AG09309 (cell line): ENCODE measurements at places on chromosomes 4 and X.

- no peak for DNase-seq
Observed at GRCh38 chrX:150872773-150873336, 25.6 kb downstream of the CD99L2 start.

- no peak for DNase-seq
Observed at GRCh38 chr4:89156174-89156914, 45.0 kb downstream of the TIGD2 start.

- no peak for DNase-seq
Observed at GRCh38 chr4:165079476-165079875, 25.8 kb downstream of the TRIM75 start.

DNA sequence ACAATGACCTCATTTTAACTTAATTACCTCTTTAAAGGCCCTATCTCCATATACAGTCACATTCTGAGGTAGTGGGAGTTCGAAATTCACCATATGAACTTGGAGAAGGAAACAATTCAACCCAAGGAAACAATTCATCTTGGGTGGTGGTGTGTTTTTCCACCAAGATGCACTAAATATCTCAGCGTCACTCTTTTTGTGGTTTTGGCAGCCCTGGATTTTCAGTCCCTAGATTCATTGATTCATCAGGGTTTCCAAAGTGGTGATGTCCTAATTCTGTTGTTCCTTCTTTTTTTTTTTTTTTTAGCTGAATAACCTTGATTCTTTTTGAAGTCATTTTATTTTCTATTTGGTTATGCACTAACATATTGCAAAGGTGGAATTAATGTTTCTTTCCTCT lies 162.6 kb upstream of the RAPGEF2 start:
- no peak for DNase-seq

DNA sequence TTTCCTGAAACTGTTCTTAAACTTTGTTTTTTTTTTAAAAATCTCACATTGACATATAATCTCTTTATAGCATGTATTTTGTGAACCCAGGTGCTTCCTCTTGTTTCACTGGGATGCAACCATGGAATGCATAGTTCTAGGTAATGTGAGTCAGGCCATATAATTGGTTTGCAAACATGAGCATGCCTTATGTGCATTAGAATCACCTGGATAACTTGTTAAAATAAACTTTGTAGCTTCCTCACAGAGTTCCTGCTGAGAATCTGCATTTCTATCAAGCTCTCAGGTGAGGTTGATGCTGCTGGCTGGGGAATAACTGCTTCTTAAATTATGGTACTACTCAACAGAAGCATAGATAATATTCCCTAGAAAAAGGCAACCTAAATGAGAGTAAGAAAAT lies 940.3 kb upstream of the LCORL start:
- DNase-seq, result no peak
